ENCODE measurements at places on chromosomes 7 and 10. TPM values are rescaled to one million over a fixed set of nuclear protein-coding genes. Genes with fewer than 3 reads are reported as not detected.
A peak's percentile ranks its signal among the peaks of the same experiment; 100 is the strongest.

Gene CNNM2
- total RNA-seq = 10.0 TPM

Gene FAM180A
- not detected for total RNA-seq

Gene CFAP46
- total RNA-seq = 4.4 TPM

DNA sequence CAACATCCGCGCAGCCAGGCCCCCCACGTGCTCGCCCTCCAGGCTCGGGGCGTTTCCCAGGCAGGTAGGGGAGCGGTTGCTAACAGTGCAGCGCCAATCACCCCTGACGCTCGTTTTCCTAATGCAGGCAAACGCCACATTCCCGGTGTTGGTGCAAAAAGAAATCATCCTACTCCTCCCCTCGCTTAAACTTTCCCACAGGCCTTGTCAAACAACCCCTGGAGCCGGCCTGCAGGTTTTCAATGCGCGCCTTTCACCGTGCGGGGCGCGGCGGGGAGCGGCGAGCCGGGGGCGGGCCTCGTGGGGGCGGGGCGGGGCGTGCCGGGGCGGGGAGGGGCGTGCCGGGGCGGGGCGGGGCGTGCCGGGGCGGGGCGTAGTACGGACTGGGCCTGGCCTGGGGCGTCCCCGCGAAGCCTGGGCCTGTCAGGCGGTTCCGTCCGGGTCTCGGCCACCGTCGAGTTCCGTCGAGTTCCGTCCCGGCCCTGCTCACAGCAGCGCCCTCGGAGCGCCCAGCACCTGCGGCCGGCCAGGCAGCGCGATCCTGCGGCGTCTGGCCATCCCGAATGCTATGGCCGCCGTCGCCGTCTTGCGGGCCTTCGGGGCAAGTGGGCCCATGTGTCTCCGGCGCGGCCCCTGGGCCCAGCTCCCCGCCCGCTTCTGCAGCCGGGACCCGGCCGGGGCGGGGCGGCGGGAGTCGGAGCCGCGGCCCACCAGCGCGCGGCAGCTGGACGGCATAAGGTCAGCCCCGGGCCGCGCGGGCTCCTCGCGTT is at the start of gene ECHDC3:
ECHDC3 (plus strand) TSS at position 374 of the 770 bp plus-strand sequence; CDS start at position 569, 195 bp downstream.
- DNase-seq = peak; percentile 26

- no peak for DNase-seq
Observed at GRCh38 chr7:154871507-154871906, 131.4 kb downstream of the PAXIP1 start.

- no peak for DNase-seq
Observed at GRCh38 chr7:65304175-65304574, 69.5 kb upstream of the ZNF92 start.
